ENCODE measurements at places on chromosomes 2 and 18.

GRCh38 chr2:192265751-192266150 lies 71.0 kb upstream of the TMEFF2 start:
- DNase-seq: no peak

- peak; percentile 51 for DNase-seq
Measured at GRCh38 chr2:171652416-171652785, 34.9 kb upstream of the DYNC1I2 start.

- no peak for DNase-seq
Measured at GRCh38 chr2:54550547-54550946, 94.4 kb downstream of the SPTBN1 start.

- DNase-seq: no peak
Measured at GRCh38 chr2:74922592-74923227, 35.7 kb upstream of the POLE4 start.

GRCh38 chr2:73069855-73070642 lies 1.5 kb downstream of the SFXN5 start:
- DNase-seq: no peak

GRCh38 chr18:74148543-74149070 lies 284 bp downstream of the TIMM21 start:
- DNase-seq: no peak

GRCh38 chr2:163771596-163771995 lies 35.8 kb upstream of the FIGN start:
- no peak for DNase-seq

GRCh38 chr2:31081492-31081891 lies 56.7 kb downstream of the GALNT14 start:
- DNase-seq: no peak

- DNase-seq: no peak
Measured at GRCh38 chr2:205390866-205391265, 291.4 kb upstream of the NRP2 start.

DNA sequence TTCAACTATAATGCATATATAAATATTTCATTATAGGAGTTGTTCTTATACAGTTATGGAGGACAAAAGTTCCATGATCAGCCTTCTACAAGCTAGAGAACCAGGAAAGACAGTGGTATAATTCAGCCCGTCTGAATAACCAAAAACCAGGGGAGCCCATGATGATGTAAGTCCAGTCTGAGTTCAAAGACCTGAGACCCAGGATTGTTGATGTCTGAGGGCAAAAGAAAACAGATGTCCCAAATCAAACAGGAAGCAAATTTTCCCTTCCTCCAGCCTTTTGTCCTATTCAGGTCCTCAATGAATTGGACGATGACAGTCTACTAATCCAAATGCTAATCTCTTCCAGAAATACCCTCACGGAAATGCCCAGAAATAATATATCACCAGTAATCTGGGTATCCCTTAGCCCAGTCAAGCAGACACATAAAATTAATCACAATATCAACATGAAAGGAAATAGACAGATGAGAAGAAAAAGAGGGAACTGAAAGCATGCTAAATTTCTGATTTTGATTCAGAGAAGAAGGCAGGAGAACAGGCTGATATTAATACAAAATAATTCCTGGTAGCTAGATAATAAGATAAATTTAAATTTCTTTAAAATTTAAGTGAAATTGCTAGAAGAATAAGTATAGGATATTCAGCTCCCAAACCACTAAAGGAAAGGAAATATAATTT lies 255.6 kb upstream of the CTAGE1 start:
- DNase-seq: no peak

- no peak for DNase-seq
Measured at GRCh38 chr2:174574657-174575056, 22.9 kb downstream of the WIPF1 start.

- no peak for DNase-seq
Measured at GRCh38 chr2:156077041-156077742, 255.3 kb downstream of the NR4A2 start.

DNA sequence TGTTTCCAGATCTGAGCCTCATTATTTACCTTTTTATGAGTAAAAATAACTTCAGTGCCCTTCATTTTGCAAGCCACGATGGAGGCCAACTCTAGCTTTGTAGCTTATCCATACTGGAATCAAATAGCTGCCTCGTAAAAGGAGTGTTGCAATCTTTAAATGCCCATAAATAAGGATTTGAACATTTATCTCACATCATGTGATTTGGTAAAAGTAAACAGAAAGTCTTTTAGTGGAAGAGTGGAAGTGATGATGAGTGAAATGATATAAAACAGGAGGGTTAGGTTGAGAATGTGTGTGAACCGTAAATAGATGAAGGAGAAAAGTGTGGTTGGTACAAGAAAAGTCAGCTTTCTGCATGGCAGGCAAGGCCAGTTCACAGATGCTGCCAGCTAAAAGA lies 348.9 kb downstream of the OSR1 start:
- no peak for DNase-seq

DNA sequence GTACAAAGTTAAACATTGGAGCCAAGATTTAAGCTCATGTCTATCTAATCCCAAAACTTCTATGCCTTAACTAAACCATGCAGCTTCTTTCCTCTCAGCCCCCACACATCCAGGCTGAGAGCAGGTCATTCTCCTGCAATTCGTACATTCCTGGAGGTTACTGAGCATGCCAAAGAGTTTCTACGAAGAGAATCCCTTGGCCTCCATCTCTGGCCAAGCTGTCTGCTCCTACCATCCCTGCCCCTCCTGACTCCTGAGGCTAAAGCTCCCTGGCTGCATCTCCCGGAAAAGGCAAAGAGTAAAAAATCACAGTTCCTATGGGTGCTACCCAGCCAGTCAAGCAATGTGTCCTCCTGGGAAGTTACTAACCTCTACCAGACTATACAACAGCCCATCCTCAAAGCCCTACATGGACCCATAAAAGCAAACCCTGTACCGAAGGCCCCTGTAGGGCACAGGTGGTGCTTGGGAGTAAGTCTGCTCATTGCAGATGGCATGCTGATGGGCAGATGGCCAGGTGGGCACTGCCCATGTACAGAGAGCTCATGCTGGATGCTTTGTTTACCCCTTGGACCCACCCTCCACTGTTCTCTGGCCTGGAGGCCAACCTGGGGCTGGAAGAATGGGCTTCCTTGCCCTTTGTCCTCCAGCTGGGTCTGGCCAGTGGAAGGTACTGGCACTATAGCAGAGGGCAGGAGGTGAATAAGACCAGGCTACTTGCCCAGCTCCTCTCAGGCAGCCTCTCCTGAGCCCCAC lies 99.5 kb downstream of the TTC32 start:
- no peak for DNase-seq

- DNase-seq: no peak
Measured at GRCh38 chr2:208545403-208546042, 138.9 kb downstream of the PTH2R start.

- no peak for DNase-seq
Measured at GRCh38 chr2:213161759-213162515, 10.5 kb upstream of the IKZF2 start.

DNA sequence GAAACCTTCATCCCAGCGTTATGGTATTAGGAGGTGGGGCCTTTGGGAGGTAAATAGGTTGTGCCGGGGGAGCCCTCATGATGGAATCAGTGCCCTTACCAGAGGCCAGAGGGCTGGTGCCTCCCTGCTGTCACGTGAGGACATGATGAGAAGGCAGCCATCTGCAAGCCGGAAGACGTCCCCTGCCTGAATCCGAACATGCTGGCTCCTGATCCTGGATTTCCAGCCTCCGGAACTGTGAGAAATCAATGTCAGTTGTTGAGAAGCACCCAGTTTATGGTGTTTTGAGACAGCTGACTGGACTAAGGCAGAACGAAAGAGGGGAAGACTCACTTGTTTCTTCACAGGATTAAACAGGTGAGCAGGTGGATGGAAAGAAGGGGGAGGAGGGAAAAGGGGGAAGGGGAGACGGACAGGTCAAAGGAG lies 13.0 kb upstream of the KLF11 start:
- DNase-seq: no peak

DNA sequence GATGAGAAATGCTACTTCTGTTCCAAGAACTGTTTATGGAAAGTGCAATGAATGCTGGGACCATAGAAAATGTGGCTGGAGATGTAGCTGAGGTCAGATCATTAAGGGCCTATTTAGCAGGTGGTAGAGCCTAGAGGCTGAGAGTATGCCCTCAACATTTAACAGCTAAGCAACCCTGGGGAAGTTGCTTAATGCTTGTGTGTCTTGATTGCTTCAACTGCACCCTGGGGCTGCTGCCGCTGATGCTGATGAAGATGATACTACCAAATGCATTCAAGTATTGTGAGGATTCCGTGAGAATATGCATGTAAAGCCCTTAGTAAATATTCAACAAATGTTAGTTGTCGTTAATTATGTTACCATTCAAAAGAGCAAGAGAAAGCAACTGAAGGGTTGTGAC lies 273.2 kb downstream of the BCL11A start:
- DNase-seq: no peak

- DNase-seq: no peak
Measured at GRCh38 chr2:179247318-179248023, 17.2 kb downstream of the SESTD1 start.

- no peak for DNase-seq
Measured at GRCh38 chr2:217843324-217843723, 159.5 kb downstream of the TNS1 start.

DNA sequence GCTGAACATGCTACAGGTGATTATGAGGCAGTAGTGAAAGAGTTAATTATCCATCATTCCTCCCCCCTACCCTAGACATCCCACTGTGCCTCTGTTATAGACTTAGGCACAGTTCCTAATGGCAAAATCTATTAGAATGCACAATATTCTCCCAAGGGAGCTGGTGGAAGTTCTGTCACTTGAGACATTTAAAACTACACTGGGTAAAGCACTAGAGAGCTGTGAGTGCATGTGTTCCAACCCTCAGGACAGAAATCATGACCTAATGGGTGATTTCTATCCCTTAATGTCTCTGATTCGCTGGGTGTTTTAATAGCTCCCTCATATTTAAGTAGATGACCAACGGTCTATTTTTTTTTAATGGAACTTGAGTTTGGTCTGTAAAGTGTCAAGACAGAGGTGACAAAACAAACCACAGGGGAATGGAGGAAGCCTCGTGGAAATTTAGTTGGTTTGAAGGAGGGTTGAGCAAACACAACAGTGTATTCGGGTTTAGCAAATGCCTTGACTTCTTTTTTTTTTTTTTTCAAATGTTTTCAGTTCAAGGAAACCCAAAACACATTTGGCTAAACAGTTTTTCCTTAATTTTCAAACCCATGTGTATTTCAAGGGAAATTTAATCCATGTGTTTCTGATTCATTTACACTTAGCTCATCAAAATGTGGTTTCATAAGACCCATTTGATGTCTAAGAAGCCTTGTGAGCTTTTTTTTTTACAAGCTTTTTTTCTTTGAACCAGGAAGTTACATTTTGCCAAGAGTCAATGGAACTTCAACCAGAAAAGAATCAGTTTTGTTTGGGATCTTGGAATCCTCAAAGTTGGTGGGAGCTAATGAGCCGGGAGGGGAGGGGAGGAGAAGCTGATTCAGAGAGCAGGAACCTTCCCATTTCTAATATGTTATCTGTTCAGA lies 665.1 kb upstream of the ZEB2 start:
- DNase-seq: no peak

DNA sequence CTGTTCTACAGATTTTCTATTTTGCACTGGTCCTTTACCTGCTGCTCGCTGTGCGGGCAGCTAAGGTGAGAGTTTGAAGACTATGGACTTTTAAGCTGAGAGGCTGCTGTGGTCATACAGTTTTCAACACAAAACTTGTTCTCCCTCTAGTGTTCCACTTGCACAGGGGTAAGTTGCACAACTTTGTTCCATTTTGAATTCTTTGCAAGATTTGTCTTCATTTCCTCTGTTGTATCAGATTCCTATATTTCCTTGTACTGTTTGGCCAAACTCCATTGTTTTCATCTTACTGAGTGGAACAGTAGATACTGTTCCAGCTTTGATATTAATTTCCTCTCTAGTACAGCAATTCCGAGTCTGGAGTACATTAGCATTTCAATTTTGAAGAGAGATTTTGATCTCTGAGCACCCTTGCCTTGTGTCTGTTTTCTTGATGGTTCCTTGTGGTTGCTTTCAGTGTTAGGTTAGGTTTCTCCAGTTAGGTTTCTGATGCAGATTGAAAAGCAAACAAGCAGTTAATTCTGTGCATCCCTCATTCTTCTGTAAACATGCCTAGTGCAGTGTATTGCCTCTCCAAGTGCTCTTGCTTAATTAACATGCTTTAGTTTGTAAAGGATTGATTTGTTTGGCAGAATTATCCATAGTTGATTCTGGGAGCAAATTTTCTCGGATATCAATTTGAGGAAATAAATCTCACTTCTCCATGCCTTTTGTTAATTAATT lies 188.8 kb downstream of the PTPRM start:
- no peak for DNase-seq

GRCh38 chr18:42636309-42636708 lies 479.2 kb downstream of the RIT2 start:
- DNase-seq: no peak

DNA sequence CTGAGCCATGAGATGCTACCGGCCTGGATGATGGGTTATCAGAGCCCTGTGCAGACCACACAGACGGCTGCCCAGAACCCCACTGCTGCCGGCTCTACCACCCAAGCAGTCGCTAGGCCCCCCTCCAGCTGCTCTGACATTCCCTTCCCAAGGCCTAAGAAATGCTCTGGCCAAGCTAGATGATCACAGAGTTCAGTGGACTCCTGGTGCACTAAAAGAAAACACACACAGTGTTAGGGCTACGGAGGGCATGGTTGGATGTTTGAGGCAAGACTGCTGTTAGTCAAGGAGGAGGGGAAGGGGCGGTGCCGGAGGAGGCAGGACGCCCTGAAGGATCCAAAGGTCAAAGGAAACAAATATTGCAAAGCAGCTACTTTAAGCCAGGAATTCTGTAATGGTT lies 174.5 kb downstream of the MYCN start:
- DNase-seq: no peak

- DNase-seq: no peak
Measured at GRCh38 chr2:19137433-19137832, 221.0 kb downstream of the OSR1 start.

DNA sequence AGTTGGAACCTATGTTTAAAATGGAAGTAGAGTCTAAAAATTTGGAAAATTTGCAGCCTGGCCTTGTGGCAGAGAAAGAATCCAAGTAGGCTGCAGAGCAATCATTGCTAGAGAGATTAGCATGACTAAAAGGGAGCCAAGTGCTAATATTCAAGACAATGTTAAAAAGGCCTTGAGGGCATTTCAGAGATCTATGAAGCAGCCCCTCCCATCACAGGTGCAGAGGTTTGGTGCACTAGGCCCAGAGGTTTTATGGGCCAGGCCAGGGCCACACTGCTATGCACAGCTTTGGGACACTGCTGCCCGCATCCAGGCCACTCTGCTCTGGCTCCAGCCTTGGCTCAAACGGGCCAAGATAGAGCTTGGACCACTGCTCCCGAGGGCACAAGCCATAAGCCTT lies 6.7 kb upstream of the IL1A start:
- no peak for DNase-seq

GRCh38 chr2:2942225-2942624 lies 435.4 kb downstream of the EIPR1 start:
- DNase-seq: no peak

DNA sequence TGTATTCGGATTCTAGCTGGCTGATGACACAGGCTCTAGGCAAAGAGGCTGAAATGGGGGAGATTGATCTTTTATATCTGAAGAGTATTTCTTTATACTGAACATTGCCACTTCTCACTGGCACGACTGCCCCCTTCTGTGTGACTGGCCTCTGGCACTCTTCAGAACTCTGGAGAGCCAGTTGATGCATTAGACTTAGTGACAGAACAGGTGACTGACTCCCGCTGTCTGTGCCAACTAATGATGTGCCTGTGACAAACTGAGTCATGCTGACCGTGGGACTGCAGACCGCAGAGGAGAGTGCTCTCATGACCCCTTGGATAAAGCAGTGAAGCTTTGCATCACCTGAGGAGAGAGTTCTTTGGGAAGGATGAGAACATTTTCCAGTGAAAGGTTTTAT lies 14.4 kb downstream of the MGAT5 start:
- DNase-seq: no peak

Measured in GM06990 (cell line).